ENCODE measurements at places on chromosomes 16 and 17. TPM values are rescaled to one million over a fixed set of nuclear protein-coding genes. Genes with fewer than 3 reads are reported as not detected.
A peak's percentile ranks its signal among the peaks of the same experiment; 100 is the strongest.

Gene PLA2G10
- total RNA-seq, result not detected

Gene PLEKHM1
- total RNA-seq, result 15.8 TPM

Gene SLC16A6
- total RNA-seq, result 0.89 TPM

Gene CTRB1
- not detected for total RNA-seq

Gene SLC5A10
- total RNA-seq, result 0.23 TPM

Gene SPATA22
- total RNA-seq, result 0.42 TPM

Gene LONP2
- 30.0 TPM for total RNA-seq

Gene EFCAB13
- 2.0 TPM for total RNA-seq

Gene C1QTNF8
- not detected for total RNA-seq

Gene GNG13
- not detected for total RNA-seq

Gene GUCY2D
- not detected for total RNA-seq

Gene EARS2
- total RNA-seq, result 31.0 TPM

Gene SOCS1
- 1.8 TPM for total RNA-seq

Gene FOXN1
- total RNA-seq, result not detected

Gene EMP2
- total RNA-seq, result 6.2 TPM

Gene TBC1D26
- total RNA-seq, result not detected

DNA sequence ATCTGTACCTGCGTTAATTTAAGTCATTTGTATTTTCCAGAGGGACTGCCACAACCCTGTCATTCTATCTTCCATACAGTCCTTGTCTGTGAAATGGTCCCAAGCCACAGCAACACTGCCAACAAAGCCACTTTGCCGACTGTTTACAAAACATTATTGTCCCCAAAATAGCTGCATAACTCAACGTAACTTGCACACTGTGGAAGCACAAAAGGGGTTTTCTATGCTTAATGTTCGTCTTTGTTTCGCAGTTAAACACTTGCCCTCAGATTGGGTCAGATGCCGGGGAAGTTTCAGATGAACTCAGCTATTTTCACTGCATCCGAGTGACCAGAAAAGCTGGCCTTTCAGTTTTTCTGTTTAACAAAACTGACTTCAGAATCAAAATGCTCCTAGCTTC, 4.6 kb downstream of the SEC14L5 start:
- no peak for DNase-seq

DNA sequence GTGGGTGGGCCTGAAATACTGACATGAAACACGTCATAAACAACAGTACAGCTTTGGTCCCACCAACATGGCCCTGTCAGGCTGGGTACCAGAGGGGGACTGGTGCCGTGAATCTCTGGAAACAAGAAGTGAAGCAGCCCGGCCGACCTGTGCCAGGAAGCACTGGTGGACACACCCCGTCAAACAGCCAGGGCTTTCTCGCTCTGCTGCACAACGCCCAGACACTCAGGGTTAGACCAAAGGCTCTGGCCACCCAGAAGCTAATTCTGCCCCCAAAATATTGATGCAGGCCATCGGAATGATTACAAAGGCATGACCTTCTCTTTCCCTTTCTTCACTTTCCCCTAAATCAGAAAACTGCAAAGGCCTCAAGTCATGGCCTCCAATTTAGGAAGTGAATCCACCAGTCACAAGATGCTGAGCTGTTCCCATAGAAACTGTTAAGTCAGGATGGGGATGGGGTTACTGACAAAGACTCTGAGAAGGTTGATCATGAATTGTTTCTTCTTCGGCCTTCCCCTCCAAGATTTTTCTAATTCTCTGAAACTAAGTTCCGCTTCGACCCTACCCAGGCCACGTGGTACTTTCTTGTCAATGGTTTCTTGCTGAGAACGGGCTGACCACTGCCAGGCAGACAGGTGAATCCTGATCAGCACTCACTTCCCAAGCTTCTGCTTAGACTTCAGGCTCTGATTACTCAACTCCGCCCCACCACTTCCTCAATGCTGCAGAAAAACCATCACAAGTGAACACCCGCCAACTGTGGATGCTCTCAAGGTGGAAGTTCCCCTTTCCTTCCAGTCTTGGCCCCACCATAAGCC, 6.7 kb downstream of the PITPNA start:
- no peak for DNase-seq

GRCh38 chr16:30771726-30772125, 9.6 kb downstream of the RNF40 start:
- DNase-seq, result no peak

- no peak for DNase-seq
Observed at GRCh38 chr16:76535-77272, 1.3 kb upstream of the MPG start.

DNA sequence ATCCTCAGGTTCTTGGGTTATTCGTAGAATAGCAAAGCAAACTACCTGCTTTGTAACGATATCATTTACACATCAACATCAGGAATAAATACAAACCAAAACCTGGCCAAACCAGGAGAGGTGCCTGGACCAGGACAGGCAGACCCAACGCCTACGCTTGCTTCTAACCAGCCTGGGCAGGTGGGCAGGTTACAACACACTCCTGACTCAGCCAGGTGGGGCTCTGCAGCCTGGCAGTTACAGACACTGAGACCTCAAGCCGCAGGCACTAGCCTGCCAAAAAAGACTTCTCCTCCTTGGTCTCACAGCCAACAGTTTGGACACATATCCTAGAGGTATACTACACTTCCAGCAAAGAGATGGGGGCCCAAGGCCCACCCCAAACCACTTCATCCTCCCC, 14.0 kb downstream of the ANKRD11 start:
- DNase-seq, result no peak

DNA sequence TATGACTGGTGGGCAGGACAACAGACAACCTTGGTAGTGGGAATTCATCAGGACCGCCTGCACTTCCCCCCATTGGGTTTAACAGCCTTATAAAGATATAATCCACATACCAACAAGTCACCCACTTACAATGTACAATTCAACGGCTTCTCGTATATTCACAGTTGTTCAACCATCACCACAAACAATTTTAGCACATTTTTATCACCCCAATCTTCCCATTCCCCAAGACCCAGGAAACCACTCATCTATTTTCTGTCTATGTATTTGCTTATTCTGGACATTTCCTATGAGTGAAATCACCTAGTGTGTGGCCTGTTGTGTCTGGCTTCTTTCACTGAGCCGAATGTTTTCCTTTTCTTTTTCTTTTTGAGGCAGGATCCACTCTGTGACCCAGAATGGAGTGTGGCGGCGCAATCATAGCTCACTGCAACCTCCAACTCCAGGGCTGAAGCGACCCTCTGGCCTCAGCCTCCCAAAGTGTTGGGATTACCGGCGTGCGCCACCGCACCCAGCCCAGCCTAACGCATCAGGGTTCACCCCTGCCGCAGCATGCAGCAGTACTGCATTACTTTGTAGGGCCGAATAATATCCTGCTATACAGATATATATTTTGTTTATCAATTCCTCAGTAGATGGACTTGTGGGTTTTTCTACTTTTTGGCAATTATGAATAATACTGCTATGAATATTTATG, 10.9 kb downstream of the ANKS3 start:
- no peak for DNase-seq

GRCh38 chr17:33261820-33262219, 31.3 kb downstream of the ASIC2 start:
- DNase-seq, result no peak

DNA sequence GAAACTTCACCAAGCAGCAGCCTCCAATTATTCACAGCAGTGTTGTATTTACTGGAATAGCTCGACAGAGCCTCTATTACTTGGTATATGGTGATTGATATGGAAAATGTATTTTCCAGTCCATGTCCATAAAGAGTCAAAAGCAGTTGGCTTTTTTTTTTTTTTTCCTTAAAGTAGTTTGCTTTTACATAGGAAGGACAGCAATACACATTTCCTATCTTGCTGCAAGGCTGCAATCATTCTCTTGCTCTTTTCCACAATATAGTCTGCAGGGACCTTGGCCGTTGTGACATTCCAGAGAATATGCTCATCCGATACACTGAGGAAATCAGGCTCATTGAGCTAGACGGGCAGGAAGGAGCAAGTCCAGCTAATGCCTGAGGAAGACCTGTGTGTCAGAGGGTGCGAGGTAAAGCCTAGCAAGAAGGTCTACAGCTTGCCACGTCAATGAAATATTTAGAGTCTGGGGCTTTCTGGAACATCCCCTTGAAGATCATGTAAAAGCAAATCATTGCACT, 131.1 kb downstream of the ENGASE start:
- DNase-seq, result no peak

- DNase-seq, result peak; percentile 47
Observed at GRCh38 chr17:65294181-65294719, 157.1 kb downstream of the RGS9 start.

GRCh38 chr17:79595471-79595870, 15.4 kb downstream of the RBFOX3 start:
- no peak for DNase-seq

GRCh38 chr16:68997564-68997963, 107.9 kb upstream of the HAS3 start:
- no peak for DNase-seq

GRCh38 chr16:51666821-51667220, 515.8 kb upstream of the SALL1 start:
- DNase-seq, result no peak

DNA sequence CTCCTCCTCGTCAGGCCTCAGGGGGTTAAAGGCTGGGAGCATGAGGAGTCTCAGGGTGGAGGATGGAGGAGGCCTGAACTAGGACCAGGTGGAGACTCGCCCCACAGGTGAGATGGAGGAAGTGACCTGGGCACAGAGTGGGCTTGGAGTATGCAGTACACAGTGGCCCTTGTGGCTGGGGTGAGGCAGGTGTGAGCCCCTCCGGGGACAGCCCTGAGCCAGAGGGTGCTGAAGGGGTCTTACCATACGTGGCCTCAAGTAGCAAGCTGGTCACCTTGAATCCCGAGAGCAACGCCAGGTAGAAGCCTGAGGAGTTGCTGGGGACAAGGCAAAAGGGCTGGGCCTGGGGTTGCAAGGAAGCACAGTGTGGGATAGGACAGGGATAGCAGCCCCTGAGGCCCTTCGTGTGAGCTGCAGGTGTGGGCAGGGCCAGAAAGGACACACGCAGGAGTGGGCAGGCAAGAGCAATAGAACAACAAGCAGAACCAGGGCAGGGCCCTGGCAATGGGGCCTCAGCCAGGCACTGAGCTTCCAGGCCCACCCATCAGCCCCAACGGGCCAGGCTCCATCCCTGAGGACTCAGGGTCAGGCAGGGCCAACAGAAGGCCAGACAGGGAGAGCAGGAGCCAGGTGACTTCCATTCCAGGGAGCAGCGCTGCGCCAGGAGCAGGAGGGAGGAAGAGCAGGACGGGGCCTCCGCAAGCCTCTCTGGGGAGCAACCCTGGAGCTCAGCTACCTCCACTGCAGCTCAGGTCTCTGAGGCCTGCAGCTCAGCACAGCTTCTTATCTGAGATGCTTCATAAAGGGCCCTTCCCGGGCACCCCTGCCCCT, 64.2 kb upstream of the TNRC6C start:
- DNase-seq, result no peak

DNA sequence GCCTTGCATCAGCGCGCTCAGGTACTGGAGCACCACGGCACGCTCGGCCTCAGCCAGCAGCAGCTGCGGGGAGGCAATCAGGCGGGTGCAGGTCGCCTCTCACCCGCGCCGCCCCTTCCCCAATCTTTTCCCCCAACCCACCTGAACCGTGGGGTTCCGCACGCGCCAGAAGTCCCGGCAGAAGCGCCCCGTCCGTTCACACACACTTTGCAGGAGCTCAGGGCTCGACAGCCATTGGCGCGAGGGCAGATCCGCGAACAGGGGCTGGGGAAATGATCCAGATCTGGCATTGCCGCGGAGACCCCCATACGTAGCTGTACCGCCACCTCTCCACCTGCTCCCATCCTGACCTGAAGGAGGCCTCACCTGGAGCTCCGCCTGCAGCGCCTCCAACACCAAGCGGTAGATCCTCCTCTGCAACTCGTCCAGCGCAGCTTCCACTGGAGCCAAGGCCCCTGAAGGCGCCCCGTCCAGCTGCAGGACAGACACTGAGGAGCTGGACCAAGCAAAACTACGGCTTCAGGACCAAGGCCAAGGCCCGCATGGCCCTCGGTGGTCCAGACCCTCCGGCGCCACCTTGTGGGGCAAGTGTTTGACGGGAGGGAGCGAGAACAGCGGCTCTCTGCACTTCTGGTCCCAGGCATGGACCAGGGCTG, 1.4 kb upstream of the MATCAP1 start:
- DNase-seq, result peak; percentile 87

- DNase-seq, result no peak
Observed at GRCh38 chr17:17096438-17097178, 54.4 kb downstream of the MPRIP start.

DNA sequence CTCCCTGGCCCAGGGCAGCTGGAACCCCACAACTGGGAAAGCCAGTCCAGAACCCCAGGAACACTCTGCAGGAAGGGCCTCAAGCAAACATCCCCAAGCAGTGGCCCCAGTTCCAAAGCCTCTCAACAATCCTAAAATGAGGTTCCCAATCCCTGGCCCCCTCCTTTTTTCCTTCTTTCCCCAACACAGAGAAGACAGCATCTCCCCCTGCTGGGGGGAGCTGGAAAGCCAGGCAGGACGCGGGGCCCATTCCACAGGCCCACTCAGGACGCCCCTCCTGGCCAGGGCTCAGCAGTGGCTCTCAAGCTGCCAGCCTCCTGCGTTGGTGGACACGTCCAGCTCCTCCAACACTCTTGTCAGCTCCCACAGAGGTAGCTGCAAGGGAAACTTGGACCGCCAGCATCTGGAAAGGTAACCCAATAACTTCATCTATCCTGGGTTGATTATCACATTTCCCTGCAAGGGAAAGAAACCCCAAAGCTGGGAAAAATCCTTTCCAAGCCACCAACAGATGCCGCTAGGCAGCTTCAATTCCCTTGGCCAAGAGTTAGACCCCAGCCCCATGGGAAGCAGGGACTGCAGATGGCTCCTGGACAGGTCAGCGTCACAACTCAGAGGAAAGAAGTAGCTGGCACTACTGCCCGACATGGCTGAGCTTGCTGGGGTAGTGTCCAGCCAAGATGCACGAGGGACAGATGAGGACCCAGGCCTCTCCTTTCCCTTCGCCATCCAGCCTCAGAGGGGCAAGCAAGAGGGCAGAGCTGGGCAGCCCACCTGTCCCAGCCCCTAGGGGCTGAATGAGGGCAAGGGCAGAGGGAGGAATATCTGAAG, 7.6 kb downstream of the HDAC5 start:
- no peak for DNase-seq

GRCh38 chr16:49000594-49000993, 281.0 kb downstream of the CBLN1 start:
- no peak for DNase-seq

- no peak for DNase-seq
Observed at GRCh38 chr17:42518046-42518754, 17.8 kb upstream of the NAGLU start.

- no peak for DNase-seq
Observed at GRCh38 chr17:4738136-4739121, 1.2 kb upstream of the ZMYND15 start.

GRCh38 chr16:17850581-17851250, 380.0 kb upstream of the XYLT1 start:
- no peak for DNase-seq

DNA sequence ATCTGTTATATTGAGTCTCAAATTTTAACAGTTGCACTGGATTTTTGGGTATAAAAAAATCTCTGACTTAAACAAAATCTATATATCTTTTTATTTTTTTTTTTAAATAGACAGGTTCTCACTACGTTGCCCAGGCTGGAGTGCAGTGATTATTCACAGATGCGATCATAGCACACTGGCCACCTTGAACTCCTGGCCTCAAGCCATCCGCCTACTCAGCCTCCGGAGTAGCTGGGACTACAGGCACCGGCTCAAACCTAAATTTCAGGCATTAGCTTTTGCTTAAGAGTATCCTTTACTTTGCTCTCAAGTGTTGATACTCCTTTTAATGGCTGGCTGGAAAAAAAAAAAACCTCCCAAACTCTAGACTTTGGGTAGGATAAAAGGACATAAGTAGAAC, 61.6 kb downstream of the RPGRIP1L start:
- DNase-seq, result no peak

GRCh38 chr17:82324566-82325285, 7.3 kb upstream of the CD7 start:
- no peak for DNase-seq

- no peak for DNase-seq
Observed at GRCh38 chr17:29076722-29077121, 33.8 kb downstream of the PIPOX start.
